ENCODE measurements at places on chromosomes 7 and 10.

- no peak for DNase-seq
These were observed 819.2 kb upstream of the C7orf33 start for GRCh38 chr7:147771344-147771743.

- no peak for DNase-seq
These were observed 108.4 kb upstream of the HPS1 start for GRCh38 chr10:98555021-98555619.

DNA sequence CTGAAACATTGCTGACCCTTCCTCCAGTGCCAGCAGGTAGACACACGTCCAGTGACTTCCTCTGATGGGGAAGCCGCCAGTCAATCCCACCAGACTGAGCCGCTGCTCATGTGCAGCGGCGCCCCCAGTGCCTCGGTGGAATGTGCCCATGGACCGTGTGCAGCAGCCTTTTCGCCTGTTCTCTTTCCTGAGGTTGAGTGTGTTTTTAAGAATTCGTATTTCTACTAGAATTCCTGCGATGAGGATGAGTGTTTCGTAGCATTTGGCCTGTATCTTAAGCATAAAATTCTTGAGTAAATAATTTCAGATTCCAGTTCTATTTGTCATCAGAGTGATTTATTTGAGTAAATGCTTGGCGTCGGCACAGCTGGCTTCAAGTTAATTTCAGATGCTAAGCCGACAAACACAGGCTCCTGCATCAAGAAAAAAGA lies 35.4 kb downstream of the BNIP3 start:
- DNase-seq = no peak

- DNase-seq = no peak
These were observed 3.3 kb downstream of the LFNG start for GRCh38 chr7:2522780-2523433.

- DNase-seq = no peak
These were observed at the start of gene MAGI2 for GRCh38 chr7:79453558-79454360. Gene MAGI2, minus strand, starts transcription at chr7:79453667. Its CDS starts 347 bp downstream, at chr7:79453320.

GRCh38 chr10:6757158-6757557 lies 177.1 kb upstream of the PRKCQ start:
- no peak for DNase-seq

DNA sequence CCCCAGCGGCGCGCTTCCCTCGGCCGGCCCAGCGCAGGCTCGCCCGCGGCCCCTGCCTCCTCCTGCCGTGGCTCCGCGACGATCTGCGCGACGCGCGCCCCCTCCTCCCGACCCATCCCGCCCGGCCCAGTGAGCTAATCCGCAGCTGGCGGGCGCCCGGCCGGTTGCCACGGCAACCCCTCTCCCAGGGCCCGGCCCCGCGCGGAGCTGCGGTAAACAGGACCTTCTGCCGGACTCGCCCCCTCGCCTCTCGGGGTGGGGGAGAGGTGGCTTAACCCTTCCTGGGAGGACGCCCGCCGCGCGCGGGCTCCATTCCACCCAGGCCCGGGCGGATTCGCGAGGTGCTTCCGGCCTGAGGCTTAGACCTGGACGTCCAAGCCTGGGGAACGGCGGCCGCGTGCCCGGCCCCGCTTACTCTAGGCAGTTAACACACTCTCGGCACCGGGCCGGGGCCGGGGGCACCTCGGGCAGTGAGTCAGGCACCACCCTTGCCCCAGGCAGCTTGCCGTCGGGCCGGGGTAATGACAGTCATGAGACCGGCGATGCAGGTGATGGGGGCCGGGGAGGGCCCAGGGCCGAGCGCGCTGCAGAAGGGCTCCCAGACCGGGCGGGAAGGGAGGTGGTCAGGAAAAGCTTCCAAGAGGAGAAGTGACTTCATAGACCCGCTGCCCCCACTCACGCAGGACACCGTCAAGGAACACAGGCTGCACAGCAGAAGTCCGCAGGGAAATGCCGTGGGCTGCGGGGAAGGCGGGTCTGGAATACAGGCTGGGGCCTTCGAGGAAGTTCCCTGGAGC lies at the start of gene DENND2A:
DENND2A (minus strand) TSS at position 87 of the 797 bp plus-strand sequence. CDS start 38,416 bp downstream, outside the sequence.
- no peak for DNase-seq
